Activated T-helper 9 cell treated with anti-CD3 and anti-CD28 coated beads, Interleukin-2, amount 50 U/mL, for 16 hours (primary cell): ENCODE measurements at places on chromosomes 4 and X.

DNA sequence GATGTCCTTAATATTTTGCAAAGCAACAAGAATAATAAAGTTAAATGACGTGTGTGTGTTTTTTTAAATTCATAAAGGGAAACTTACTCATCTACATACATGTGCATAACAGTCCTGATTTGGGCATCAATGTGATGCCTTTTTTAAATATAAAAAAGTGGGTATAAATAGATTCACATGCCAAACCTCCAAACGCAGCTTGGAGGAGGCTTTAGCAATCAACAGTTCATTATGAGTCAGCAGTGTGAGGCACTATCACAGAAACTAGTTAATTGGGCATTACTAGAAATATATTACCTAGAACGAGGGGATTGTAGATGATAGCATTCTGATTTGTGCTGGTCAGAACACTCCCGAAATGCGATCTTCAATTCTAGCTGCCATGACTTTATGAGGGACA lies 115.1 kb downstream of the HS6ST2 start:
- DNase-seq: no peak

GRCh38 chrX:112058766-112059165 lies 23.8 kb downstream of the TRPC5 start:
- DNase-seq: no peak

DNA sequence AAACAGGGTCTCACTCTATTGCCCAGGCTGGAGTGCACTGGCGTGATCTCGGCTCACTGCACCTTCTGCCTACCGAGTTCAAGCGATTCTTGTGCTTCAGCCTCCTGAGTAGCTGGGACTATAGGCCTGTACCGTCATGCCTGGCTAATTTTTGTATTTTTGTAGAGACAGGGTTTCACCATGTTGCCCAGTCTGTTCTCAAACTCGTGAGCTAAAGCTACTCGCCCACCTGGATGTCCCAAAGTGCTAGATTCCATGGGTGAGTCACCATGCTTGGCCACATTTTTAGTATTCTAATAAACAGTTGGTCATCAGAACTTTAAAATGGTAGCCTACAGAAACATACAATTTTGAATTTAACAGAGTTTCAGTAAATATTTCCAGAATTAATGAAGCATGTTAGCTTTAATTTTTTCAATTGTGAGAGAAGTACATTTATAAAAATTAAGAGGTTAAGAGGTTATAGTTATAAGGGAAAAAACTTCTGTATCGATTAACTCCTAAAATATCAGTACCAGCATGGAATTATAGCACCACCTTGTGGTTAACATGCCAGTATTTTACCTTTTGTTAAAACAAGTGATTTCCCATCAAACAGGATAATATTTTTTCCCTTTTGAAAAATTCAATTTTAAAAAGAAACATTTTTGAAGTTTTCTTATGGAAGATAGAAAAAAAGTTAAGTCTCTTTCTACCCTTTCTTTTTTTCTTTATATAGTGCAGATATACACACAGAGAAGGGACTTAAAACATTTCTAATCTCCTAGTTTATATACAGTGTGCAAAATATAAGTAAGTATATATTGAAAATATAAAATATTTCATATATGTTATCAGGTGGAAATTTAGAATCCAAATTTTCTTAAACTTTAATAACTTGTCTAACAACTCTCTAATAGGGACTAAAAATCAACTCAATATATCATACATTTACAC lies 35.4 kb downstream of the CEP44 start:
- no peak for DNase-seq

DNA sequence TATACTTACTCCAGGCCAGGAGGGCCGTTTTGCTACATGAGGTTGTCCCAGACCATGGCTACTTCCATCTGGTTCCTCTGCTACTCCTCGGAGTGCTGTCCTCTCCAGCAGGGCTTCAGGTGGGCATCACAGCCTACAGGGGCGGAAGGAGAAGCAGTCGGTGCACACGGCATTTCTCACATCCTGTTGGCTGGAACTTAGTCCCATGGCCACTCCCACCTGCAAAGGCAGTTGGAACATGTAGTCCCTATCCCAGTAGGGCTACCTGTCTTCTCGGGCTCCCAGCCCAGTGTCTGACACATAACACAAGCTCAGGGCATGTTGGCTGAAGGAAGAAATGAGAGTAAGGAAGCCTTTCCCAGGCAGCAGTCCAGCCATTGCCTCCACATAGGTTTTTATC lies 7.7 kb upstream of the STK32B start:
- DNase-seq: no peak

GRCh38 chr4:70954032-70954431 lies 39.4 kb upstream of the DCK start:
- no peak for DNase-seq

- DNase-seq: no peak
Observed at GRCh38 chr4:13963601-13964000, 336.1 kb upstream of the BOD1L1 start.

DNA sequence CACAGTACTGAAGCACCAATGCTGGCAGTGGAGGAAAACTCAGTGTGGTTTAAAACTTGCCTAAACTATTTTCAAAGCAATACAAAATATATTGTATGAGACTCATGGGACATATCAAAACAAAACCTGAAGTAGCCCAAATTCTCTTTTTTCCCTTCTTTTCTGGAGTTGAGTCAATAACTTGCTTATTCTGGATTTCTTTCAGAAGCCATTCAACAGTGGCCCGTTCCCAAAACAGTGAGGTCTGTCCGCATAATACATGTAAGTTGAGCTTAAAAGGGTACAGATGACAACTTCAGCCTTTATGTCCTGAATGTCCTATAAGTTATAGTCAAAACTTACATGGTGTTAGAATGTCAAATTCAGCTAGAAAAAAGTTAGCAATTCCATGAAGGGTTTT lies 100.8 kb downstream of the SHISA3 start:
- DNase-seq: no peak

- no peak for DNase-seq
Observed at GRCh38 chrX:124346117-124346876, at the start of gene SH2D1A. SH2D1A (plus strand) TSS chrX:124346563; CDS start chrX:124346643, 80 bp downstream.
